Ovary (tissue), 10 donors: ENCODE measurements at places on chromosomes 11 and 22.

- DNase-seq = no peak
Measured at GRCh38 chr11:17267576-17267975, 9.0 kb upstream of the NUCB2 start.

- DNase-seq = no peak
Measured at GRCh38 chr11:118048472-118049370, 28.2 kb upstream of the TMPRSS4 start.

DNA sequence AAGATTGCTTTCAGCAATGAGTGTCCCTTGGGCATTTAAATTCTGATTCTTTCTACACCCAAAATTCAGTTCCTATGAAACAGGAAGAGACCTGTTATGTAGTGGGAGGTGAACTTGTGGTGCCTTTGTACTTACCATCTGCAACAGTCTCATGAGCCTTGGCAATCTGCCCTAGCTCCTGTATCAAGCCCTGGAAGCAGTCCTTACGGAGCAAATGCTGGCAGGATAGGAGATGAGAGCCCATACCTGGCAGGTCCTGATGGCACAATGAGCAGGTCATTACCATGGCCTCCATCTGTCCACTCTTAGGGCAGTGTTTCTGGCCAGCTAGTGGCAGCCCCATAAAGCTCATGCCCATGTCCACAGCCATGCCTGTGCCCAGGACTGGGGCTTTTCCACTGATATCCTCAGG lies 10.8 kb downstream of the TRIM66 start:
- peak; percentile 42 for DNase-seq

DNA sequence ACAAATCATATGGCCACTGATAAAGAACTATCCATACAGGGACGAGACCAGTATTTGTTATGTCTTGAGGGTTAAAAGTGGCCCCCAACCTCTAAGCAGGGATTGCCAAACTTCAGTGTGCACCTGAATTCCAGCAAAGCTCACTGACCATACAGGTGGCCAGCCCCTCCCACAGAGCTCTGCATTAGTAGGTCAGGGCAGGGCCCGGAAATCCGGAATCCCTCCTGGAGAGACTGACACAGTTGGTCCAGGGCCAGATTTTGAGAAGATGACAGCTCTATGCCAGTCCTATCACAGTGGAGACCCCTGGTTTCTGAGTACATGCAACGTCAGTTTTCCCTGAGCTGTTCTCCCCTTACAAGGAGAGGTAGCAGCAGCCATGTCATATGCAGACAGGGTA lies 20.8 kb downstream of the VPS37C start:
- no peak for DNase-seq

- no peak for DNase-seq
Measured at GRCh38 chr11:33920838-33921613, 29.1 kb upstream of the LMO2 start.

DNA sequence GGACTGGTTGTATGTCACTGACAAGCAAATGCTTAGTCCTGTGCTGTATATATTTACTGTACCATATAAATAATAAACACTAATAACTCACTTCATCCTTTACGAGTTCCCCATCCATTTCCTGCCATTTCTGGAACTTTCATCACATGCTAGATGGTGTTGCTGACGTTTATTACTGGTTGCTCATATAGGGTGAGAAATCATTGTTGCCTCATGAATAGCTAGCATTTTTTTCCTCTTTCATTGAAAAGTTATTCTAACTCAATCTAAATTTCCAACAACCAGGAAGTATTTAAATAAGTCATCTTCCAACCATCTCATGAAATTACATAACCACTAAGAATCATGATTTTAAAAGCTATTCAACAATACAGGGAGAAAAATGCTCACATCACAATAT lies 88.6 kb upstream of the RCN1 start:
- DNase-seq = no peak

DNA sequence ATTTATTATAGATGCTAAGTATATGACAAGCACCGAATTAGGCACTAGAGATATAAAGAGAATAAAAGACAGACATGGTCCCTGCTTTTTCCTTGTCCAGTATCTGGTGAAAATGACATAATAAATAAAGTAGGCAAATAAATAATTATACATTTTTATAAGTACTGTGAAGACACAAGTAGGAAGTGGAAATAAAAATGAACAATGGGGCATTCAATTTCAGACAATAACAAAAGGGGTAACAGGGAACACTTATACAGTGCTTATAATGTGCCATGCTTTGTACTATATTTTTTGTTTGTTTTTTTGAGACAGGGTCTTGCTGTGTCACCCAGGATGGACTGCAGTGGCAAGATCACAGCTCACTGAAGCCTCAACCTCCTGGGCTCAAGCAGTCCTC lies 4.3 kb downstream of the KBTBD3 start:
- DNase-seq = no peak

DNA sequence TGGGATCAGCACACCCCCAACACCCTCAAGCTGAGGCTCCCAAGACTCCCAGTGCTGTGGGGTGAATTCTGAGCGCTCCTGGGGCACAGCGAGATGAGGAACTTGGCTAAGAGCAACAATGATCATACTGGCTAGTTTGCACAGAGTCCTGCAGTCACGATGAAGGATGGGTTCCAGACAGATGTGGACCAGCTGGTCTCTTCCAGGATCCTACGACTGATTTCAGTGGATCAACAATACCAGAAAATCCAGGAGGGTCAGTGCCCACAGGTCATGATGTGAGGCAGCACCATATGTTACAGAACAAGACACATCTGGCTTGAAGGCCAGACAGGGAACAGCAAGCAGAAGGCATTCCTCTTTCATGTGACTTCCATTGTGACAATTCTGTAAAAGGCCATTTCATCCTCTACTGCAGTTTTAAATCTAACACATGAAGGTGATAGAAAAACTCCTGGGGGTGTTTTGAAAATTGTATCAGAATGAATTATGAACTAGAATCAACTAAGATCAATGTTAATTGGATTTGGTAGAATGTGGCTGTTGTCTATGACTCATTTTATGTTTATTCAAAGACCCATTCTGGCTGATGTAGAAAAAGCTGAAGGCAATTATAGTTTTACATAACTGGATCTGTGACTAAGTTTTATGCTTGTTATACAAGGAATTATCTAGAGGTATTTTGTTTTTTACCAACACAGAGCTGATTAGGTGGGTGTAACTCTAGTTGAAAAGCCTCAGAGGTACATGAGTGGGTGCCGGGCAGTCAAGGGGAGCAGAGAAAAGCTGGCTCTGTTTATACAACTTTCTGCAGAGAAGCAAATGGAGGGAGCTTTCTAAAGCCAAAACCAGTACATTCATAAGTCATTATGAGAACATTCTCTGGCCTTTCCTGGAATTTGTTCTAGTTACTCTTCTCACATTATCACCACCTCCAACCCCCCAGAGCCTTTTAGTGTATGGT lies 29.1 kb downstream of the OR52K1 start:
- DNase-seq = peak; percentile 57

- no peak for DNase-seq
Measured at GRCh38 chr22:44592824-44593148, 94.8 kb upstream of the RTL6 start.

GRCh38 chr11:69101115-69101791 lies 52.5 kb downstream of the TPCN2 start:
- peak; percentile 37 for DNase-seq

- DNase-seq = no peak
Measured at GRCh38 chr11:94697156-94697555, 71.0 kb upstream of the AMOTL1 start.

- peak; percentile 85 for DNase-seq
Measured at GRCh38 chr22:45212306-45212709, 28.4 kb downstream of the KIAA0930 start.

DNA sequence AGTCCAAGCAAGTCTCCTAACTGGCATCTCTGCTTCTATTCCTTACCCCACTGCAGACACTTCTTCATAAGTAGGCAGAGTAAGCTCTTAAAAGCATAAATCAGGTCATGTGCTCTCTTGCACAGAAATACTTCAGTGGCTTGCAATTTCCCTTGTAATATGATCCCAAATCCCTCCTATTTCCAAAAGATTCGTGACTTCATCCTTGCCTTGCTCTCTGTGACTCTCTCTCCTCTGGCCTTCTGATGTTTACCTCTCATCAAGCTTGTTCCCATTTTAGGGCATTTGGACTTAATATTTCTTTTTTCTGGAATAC lies 37.4 kb upstream of the NCR3LG1 start:
- DNase-seq = no peak

DNA sequence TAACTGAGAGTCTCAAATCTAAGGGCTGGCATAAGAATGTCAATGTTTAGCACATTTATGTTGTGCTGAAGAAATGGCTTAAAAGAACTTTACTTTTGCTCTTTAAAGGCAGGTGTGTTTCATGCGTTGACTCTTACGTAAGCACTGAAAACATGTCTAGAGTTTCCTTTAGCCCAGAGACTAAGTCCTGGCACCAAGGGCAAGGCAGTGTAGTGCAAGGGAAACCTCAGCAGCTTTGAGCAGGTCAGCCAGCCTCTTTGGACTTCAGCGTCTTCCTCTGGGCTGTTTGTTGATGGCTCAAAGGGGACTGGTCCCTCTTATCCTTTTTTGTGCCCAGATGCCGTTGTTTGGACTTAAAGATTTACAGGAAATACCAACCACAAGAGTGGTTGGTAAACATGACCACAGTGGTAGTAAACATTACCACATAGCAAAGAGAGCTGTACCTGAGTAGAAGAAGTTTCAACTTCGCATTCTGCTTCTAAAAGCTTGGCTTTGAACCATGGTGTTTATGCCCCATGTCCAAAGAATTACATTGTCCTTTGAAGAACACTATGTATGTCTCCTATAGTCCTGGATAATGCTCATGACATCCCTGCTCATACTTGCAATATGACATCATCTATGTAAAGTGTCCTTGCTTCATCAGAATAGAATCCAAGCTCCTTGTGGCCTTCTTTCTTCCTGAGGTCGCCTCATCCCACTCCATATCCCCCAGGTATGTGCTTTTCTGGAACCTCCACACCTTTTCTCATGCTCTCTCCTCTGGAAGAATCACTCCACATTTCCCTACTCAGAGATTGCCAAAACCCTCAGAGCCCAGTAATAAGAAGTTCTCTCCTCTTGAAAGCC lies 23.5 kb downstream of the TENM4 start:
- no peak for DNase-seq

DNA sequence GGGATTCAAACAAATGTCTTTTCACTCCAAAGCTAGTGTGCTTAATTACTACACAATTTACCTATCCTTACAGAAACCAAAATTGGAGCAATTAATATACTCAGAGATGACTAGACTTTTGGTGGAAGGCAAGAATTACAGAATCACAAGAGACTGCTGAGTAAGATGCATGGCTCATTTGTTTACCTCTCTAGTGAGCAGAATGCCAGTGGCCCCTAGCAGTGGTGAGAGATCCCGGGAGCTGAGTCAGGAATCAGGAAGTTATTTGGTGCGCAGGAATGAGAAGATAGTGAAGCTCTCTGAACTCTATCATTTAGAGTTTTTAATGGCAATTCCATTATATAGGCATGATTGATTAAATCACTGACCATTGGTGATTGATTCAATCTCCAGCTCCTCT lies 188.9 kb upstream of the SESN3 start:
- no peak for DNase-seq

GRCh38 chr22:48523761-48524160 lies 1303.9 kb downstream of the BRD1 start:
- no peak for DNase-seq

GRCh38 chr11:66111158-66111557 lies 41.1 kb downstream of the PACS1 start:
- DNase-seq = no peak

DNA sequence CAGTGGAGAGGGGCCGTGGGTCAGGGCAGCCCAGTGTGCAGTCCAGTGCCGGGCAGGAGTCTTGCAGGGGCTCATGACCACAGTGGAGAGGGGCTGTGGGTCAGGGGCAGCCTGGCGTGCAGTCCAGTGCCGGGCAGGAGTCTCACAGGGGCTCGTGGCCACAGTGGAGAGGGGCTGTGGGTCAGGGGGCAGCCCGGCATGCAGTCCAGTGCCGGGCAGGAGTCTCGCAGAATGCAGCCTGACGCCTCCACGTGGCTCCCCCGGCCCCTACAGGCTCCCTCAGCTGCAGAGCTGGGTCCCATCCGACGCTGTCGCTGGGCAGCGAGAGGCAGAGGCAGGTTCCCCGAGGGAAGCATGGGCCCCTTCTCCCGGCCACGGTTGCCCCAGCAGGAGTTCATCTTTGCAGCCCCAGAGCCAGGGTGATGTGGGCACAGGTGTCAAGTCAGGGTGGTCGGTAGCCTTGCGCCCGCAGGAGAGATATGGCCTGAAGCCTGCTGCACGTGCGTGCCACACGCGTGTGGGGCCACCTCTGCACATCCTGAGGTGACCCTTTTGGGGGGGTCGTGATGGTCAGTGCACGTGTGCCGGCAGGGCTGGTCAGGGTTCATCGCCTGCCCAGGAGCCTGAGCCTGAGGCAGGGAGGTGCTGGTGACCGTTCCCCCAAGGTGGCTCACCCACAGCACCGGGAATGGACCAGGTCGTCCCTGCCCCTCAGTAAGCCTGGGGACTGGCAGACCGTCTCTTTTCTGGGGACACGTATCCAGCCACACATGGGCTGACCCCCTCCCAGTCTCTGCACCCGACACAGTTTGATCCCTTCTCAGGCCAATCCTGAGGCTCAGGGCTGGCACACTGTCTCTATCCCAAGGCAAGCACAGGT lies 2.9 kb downstream of the IFITM5 start:
- DNase-seq = peak; percentile 37

DNA sequence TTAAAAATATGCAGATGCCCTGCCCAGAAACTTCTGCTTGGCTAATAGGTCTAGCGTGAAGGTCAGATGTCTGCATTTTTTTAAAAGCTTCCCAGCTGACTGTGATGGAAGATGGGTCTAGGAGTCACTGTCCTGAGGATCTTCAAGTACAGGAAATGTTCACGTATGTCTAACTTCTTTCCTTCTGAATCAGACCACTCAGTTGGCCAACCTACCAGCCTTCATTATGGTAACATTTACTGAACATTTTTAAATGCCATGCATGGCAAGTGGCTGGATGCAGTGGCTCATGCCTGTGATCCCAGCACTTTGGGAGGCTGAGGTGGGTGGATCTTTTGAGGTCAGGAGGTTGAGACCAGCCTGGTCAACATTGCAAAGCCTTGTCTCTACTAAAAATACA lies 1.1 kb upstream of the PRG2 start:
- DNase-seq = no peak

DNA sequence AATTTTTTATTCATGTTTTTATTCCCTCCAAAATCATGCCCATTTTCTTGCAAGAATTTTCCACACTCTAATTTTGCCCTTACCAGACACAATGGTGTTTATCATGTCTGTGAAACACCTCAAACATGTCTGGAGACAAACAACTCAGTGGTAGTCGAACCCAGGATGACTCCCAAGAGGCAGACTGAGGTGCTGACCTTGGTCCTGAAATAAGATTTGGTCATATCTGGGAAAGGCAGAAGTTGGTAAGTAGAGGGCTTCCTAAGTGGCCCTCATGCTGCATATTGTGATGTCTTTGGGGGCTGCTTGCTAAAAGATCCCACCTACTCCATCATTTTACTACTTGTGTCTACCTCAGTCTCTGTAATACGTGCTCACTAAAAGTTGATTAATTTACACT lies 369.4 kb upstream of the ISX start:
- DNase-seq = no peak

DNA sequence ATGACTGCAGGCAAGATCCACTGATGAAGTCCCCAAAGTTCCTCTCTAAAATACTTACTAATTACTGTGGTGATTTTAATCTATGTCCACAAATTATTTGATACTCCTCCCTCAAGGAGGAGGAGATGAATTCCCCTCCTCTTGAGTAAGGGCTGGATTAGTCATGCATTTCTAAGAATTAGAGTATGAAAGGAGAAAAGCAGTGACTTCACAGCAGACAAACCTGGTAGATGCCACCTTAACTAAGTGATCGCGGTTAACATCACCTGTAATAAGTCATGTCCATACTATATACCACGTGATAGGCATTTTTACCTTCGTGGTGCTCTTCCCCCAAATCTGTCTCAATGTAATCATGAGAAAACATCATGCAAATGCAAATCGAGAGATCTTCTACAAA lies 52.0 kb upstream of the TSPAN18 start:
- DNase-seq = no peak
